Stimulated activated CD4-positive, alpha-beta T cell treated with anti-CD3 and anti-CD28 coated beads, Interleukin-1b, Interleukin-23, amount 100 ng/mL, for 1 hour (primary cell): ENCODE measurements at places on chromosomes 12 and 14.

GRCh38 chr12:128969480-128970055 lies 116.3 kb downstream of the GLT1D1 start:
- DNase-seq = no peak

- DNase-seq = no peak
These were observed 176.0 kb downstream of the DACT1 start for GRCh38 chr14:58813745-58814144.

DNA sequence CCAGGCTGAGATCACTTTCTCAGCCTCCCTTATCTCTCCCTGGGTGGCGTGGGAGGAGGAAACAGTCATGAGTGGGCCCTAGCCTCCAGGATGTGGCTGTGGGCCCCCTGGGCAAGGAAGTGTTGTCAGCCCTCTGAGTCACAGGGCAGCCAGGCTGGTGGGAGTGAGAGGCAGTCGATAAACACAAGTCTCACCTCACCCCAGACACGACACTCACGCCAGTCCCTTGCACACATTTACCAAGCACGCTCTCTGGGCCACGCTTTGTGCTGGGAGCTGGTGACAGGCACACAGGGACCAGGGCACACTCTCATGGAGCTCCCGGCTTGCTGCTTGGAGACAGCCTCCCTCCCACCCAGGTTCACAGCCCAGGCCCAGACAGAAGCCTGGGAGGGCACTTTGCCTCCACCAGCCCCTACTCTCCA lies 1.9 kb upstream of the KRT79 start:
- DNase-seq = no peak

- no peak for DNase-seq
These were observed 71.9 kb downstream of the ATP2B1 start for GRCh38 chr12:89636776-89637160.

GRCh38 chr14:74981462-74981782 lies 21.3 kb upstream of the EIF2B2 start:
- no peak for DNase-seq

DNA sequence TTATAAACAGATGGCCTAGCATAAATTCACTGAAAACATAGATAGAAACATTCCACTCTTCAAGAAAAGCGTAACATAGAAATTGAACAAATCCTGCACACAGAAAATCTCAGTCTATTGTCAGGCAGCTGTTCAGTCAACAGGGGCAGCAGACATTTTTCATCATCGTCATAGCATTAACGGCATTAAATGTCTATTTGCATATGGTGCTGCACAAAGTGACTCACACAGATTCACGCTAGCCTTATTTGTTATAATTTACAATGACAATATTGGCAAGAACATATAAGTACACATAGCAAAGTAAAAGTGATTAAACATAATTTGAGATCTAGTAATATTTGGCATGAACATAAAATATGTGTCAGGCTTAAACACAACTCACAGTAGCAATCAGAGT lies 95.7 kb downstream of the CEP128 start:
- no peak for DNase-seq

DNA sequence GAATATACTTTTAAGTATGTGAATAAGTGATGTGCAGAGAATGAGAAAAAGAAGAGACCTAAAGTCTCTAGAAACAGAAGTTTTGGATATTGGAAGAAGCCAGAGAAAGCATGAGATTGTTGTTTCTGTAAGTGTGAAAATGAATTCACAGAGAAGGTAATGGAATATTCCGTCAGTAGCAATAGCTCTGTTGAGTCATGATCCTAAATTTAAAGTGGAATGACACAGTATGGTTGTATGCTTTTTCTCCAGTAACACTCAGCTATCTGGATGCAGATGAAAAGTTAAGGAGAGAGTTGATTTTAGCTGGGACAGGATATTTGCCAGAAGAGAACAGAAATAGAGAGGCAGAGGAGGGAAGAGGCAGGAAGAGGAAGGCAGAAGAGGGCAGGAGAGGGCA lies 1166.3 kb downstream of the GALC start:
- no peak for DNase-seq

- DNase-seq = no peak
These were observed 24.8 kb downstream of the ALDH2 start for GRCh38 chr12:111791507-111791906.

DNA sequence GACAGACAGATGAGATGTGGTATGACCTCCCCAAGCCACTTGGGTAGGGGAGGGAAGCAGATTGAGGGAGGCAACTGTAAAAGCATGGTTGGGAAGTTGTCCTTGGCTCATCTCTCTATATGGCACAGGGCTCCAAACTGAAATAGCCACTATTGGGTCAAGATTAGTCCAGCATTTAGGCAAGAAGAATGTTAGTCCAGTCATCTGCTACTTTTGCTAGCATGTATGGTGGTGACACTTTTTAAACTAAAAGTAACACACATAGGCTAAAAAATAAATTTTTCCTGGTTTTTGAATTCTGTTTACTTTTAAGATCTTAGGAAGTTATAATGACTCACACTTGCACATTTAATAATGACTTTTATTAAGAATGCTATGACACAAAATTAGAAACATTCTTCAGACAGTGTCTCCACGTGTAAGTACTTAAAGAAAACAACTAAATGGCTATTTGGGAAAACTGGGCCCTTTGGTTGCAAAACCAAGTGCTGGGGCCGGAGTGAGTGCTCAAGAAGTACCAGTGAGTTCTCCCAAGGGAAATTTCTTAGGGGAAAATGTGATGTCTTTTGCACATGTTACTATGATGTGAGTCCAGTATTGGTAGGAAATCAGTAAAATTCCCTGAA lies 179.1 kb upstream of the HIF1A start:
- DNase-seq = no peak

GRCh38 chr12:42958291-42958674 lies 368.7 kb upstream of the PRICKLE1 start:
- no peak for DNase-seq

- no peak for DNase-seq
These were observed 81.2 kb upstream of the ATXN7L3B start for GRCh38 chr12:74456431-74456830.

- DNase-seq = peak; percentile 39
These were observed 34.0 kb downstream of the FIGNL2 start for GRCh38 chr12:51814311-51815088.
